GM18507 (cell line): ENCODE measurements at places on chromosomes 7 and 10.

DNA sequence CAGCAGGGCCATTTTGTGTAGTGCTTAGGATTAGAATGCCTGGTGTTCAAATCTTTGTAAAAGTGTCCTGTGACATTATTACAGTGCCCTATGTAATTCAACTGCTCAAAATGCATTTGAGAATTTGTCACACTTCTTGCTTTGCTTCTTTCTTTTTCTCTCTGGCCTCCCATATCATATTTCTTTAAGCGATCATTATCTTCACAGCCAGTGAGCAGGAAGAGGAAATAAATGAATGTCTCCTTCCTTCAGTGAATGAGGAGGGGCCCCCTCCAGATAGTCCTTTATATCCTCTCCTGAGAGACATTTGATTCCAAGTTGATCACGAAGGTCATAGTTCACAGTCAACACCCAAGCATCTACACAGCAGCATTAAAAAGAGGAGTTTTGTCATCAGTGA, 425.1 kb upstream of the NPVF start:
- DNase-seq, result no peak

- no peak for DNase-seq
Measured at GRCh38 chr7:129338450-129338849, 95.8 kb upstream of the STRIP2 start.

DNA sequence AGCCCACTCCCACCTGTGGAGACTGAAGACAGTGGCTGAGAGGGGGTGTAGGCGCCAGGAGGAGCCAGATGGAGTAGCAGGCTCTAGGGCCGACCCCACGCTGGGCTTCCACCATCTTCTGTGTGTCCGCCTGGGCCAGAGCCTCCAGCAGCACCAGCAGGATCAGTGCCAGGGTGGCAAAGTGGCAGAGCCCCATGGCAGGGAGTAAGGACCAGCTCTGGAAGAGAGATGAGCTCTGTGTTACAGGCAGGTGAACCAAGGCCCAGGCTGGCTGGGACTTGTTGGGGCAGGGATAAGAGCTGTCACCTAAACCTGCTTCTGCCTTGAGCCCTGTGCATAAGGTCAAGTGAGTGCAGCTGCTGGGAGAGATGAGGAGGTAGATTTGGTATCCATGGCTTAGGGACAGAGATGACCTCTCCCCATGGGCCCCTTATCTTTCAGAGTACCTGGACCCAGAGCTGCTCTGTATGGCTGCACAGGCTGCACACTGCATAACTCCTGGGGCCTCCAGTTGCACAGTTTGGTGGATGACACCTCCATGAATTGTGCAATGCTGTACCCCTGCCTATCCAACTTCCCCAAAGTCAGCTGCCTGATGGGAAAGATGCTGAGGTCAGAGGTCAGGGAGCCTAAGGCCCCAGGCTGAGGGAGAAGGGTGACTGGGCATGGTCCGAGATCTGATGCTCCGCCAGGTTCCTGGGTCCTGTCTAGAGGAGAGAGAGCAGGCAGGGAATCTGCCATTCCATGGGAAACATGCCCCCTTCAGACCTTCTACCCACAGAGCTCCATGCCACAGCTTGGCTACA, 7.4 kb upstream of the SAMD8 start:
- DNase-seq, result no peak

GRCh38 chr10:68492118-68492517, 20.3 kb upstream of the DNA2 start:
- no peak for DNase-seq

DNA sequence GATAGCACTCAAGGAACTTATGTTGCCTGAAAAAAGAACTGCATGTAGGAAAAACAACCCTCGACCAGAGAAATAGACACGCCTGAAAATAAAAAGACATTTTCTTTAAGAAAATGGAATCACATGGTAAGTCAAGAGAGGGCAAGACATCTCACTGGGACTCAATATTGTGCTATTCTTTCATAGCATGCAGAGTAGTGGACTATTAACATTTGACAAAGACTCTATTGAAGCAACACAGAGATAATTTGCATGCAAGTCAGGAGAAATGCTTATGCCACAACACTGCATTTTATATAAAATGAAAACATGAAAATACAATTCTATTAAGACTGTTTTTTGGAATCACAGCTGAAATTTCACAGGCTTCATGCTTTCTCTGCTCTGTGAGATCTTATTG, 77.9 kb upstream of the RHOBTB1 start:
- DNase-seq, result no peak

GRCh38 chr7:133921635-133922182, 205.4 kb upstream of the LRGUK start:
- DNase-seq, result no peak

- no peak for DNase-seq
Measured at GRCh38 chr7:92266415-92267241, 20.9 kb downstream of the ANKIB1 start.

DNA sequence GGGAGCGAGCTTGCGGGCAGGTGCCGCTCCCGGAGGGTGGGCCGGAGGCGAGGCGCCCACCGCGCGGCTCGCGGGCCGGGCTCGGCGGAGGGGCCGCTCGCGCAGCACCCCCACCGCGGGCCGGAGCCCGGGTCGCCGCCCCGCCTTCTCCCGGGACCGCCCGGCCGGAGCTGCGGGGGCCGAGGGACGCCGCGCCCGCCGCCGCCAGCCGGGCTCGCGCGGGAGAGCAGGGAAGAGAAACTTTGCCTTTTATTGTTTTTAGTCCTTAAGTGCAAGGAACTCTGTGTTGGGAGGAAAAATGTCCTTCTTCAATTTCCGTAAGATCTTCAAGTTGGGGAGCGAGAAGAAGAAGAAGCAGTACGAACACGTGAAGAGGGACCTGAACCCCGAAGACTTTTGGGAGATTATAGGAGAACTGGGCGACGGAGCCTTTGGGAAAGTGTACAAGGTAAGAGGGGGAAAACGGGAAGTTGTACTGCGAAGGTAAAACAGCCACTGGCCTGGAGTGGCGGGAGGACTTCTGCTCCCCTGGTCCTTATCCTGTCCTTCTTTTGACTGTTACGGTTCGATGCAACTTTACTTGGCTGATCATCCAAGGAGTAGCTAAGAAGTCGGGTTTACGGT, 620 bp downstream of the SLK start:
- no peak for DNase-seq

DNA sequence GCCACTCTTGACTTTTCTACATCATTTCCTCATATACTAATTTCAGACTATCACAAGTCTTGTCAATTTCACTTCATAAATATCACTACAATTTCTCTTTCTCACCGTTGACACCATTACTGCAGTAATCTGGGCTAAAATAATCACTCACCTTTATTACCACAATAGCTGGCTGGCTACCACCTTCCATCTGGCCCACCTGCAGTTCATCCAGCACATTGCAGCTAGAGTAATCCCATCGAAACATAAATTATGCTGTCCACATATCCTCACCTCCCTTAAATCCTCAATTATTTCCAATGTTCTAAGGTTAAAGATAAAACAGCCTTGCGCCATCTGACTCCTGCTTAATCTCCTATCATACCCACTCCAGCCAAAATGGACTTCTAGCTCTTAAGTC, 16.0 kb downstream of the DGKB start:
- DNase-seq, result no peak

DNA sequence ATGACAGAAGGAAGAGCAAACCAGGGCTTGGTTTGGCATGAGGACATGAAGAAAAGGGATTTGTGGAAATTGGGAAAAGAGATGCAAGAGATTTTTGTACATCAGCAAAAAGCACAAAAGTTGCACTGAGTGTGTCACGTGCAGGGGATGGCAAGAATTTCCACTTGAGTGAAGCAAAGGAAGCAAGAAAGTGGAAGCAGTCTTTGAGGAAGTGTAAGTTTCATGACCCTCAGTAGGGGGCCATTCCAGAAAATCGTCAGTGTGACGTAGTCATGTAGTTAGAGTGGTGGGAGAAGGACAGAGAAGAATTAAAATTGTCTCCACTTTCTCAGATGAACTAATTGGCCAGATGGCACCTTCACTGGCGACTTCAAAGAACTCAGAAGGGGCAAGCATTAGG, 123.3 kb upstream of the FZD1 start:
- DNase-seq, result no peak

- DNase-seq, result no peak
Measured at GRCh38 chr10:89357975-89358374, 19.9 kb upstream of the IFIT1B start.

- DNase-seq, result no peak
Measured at GRCh38 chr7:36438211-36438610, 48.5 kb downstream of the ANLN start.

- DNase-seq, result no peak
Measured at GRCh38 chr10:66176772-66177171, 749.1 kb upstream of the LRRTM3 start.

GRCh38 chr7:52571026-52571425, 464.4 kb upstream of the POM121L12 start:
- DNase-seq, result no peak

- DNase-seq, result no peak
Measured at GRCh38 chr10:15789793-15790525, 70.2 kb upstream of the ITGA8 start.

DNA sequence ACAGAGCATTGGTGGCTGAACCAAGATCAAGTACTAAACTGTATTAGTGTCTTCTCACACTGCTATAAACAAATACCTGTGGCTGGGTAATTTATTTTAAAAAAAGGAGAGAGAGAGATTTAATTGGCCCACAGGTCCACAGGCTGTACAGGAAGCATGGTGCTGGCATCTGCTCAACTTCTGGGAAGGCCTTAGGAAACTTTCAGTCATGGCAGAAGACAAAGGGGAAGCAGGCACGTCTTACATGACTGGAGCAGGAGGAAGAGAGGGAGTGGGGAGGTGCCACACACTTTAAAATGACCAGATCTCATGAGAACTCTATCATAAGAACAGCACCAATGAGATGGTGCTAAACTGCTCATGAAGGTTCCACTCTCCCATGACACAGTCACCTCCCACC, 95.2 kb upstream of the JCAD start:
- no peak for DNase-seq
